ENCODE measurements at places on chromosomes 4 and X.

DNA sequence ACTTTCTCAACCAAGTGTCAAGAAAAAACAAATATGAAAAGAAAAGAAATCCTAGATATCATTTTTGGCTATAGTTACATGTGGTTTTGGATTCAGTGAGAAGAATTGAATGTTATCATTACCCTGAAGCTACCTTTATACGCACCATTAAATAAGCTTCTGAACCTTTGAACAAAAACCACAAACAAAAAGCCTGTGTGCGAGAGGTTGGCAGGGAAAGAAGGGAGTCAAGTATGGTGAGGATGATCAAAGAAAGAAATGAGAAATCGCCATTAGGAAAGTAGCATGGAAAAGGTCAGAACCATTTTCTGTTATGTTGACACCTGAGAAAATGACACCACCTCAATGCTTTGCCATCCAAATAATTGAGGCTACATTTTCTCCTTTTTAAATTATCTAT lies 1.2 kb upstream of the SLC7A11 start:
- no peak for DNase-seq

DNA sequence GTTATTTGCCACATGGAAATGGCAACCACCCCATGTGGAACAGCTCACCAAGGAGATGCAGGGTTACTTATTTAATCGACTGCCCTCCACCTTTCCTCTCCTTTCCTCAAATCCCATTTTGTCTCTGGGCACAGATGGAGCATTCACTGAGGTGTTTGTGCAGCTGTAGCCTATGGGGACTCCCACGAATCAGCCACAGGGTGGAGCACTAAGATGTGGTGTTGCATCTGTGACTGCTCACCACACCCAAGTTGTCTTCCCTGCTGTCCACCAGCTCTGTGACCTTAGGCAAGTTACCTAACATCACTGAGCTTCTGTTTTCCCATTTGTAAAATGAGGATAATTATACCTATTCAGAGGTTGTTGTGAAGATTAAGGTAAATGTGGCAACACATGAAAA lies 252.4 kb upstream of the CPEB2 start:
- DNase-seq, result no peak

- DNase-seq, result no peak
Measured at GRCh38 chr4:43163101-43163792, 270.7 kb downstream of the GRXCR1 start.

- DNase-seq, result no peak
Measured at GRCh38 chr4:169379688-169380087, 108.9 kb upstream of the SH3RF1 start.

- DNase-seq, result no peak
Measured at GRCh38 chr4:76697129-76697803, 200.7 kb downstream of the SOWAHB start.

- no peak for DNase-seq
Measured at GRCh38 chr4:114927881-114928280, 185.5 kb downstream of the NDST4 start.
